ENCODE measurements at places on chromosomes 7 and 10.

DNA sequence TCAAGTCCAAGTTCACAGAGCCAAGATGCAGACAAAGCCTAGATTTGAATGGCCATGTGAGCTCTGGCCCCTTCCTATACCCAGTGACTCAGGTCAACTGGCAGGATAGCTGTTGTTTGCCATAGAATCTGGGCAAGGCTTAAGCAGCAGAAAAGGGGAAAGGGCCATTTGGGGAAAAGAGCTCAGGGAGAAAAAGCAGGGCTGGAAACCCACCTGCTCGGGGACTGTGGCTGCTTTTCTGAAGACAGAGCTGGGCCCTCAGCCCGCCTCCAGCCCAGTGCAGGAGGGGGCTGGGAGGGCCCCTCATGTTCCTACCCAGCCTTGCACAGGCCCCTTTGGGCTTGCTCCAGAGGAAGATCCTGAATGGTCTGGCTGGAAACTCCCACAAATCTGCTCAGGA is 32.6 kb upstream of the HABP2 start:
- no peak for DNase-seq

DNA sequence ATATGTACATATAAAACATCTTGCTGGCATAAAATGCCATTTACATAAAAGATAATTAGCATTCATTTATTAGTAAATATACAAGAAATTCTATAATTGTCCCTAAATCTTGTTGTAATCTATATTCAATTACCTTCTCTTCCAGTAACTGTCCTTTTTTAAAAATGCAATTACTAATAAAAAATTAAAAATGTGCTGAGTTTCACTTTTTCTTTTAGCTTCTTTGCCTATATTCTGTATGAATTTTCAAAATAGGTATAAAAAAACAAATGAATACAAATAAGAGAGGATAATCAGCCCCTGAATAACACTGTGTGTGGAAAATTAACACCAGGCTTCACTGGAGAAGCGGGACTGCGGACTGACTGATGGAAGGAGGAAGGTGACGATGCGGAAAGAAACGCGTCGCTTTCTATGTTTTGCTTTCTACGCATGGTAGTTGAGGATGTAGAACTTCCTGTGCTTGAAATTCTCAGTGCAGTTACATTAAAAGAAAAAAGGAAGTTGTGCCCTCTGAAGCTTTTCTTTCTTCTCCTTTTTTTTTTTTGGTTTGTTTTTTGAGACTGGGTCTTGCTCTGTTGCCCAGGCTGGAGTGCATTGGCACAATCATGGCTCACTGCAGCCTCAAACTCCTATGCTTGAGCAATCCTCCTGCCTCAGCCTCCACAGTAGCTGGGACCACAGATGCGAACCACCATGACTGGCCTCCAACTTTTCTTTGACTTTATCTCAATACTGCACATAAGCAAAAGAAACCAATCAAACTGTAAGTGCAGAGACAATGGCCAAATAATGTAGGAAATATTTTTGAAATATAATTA is 7.4 kb upstream of the ZMYND11 start:
- no peak for DNase-seq

GRCh38 chr7:83347945-83348444 is 185.3 kb upstream of the PCLO start:
- DNase-seq = no peak

DNA sequence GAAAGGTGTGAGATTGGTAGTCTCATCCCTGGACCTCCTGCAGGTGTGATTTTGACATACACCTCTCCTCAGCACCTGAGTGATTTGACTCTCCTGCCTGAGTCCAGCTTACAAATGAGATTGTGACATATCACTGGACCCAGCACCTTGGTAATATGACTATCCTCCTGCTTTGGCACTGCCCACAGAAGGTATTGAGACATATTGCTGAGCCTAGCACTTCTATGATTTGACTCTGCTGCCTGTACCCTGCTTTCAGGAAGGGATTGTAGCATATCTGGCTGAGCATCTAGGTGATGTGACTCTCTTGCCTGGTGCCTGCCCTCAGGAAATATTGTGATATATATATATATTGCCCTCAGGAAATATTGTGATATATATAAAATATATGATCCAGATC is 43.5 kb upstream of the ZNF680 start:
- DNase-seq = no peak

DNA sequence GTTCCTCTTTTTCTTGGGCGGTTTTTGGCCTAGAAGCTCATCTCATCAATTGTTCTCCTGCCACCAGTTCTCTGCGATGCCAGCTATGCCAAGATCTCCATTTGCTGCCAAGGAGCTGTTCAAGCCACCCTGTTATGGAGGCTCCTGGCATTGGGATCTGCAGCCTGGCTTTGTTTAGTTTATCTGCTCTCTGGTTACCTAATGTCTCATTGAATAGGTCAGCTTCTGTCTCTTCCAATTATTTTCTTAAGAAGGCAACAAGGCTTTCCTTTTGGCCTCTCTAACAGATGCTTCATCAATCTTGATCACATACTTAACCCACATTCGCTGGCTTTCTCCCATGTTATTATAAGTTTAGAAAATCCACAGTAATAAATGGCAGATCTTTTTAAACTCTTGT is 20.6 kb upstream of the SDK1 start:
- no peak for DNase-seq

Data from stimulated activated CD8-positive, alpha-beta memory T cell treated with anti-CD3 and anti-CD28 coated beads, Interleukin-4, amount 100 ng/mL, for 24 hours (primary cell).